ENCODE measurements at places on chromosomes 11 and 22. TPM values are rescaled to one million over a fixed set of nuclear protein-coding genes. Genes with fewer than 3 reads are reported as not detected.

CNIH2 gene
- 1.3 TPM for total RNA-seq

DNA sequence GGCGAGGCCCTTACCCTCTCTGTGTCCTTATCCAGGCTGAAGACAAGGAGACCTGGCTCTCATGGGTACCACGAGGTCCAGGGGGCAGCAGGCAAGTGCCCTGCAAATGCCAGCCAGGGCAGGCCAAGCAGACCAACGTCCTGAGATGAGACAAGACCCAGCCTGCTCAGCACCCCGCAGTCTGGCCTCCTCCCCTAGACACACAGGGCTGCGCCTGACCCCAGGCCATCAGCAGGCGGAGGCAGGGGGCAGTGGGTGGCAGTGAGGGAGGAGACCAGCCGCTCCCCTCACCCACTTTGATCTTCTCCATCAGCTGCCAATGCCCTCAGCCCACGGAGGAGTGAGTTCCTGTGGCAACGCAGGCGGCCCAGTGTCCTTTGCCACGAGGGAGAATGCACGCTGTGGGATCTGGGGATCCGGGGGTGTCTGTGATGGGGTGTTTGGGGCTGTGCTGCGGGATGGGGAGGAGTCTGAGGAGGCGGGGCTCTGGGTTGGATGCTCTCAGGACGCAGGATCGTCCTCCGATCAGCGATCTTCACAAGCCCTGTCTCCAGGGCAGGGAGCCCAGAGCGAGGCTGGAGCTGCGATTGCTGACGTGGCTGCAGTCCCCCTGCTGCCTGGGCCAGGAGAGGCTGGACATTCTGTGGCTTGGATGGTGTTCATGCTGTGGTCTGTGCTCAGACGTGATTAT is 30.5 kb upstream of the PPARA start:
- no peak for DNase-seq

SHANK2 gene
- total RNA-seq = 3.7 TPM

DNA sequence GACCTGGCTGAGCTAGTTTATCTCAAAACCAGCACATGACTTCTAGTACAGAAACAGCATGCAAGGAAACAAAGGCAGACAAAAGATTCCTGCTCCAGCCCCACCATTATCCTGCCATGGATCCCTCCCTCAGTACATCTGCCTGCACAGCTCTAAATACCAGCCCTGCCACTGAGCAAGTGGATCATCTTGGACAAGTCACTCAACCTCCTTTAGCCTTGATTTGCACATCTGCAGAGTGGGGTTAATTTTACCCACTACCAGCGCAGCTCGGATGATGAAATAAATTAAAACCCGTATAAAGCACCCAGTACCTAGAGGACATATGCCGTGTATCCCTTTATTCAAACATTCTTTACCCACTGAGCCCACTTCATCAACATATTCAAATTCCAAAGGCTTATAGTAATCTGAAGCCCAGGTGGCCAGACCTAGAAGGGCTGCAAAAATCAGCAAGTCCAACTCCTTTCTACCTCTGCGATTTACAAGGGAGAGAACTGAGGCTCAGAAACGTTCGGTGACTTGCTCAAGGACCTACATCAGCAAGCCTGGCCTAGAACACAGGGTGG is 7.5 kb downstream of the SYN3 start:
- no peak for DNase-seq

- no peak for DNase-seq
Measured at GRCh38 chr11:112221274-112221835, 4.9 kb upstream of the PTS start.

- no peak for DNase-seq
Measured at GRCh38 chr11:117662255-117662654, 134.8 kb downstream of the DSCAML1 start.

TRIOBP gene
- total RNA-seq = 84.0 TPM

CACNA1I gene
- 0.40 TPM for total RNA-seq

RFPL2 gene
- total RNA-seq = not detected

CCDC87 gene
- 0.22 TPM for total RNA-seq

GRCh38 chr11:67576735-67577475 is 6.7 kb upstream of the GSTP1 start:
- no peak for DNase-seq

DNA sequence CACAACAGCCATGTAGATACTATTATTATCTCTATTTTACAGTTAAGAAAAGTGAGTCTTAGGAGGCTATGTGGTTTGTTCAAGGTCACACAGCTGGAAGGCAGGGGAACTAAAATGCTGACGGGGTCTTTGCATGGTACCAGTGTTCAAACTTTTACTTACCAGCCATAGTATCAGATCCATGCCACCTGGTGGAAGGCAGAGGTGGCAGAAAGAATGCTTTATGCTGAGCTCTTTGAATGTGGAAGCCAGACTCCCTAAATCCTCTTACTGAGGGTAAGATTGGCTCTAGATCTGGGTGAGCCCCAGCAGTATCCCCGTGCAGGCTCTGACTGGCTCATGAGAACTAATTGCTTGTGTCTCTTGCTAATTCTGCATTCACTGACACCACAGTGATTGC is 54.3 kb upstream of the NAV2 start:
- DNase-seq = no peak

DNA sequence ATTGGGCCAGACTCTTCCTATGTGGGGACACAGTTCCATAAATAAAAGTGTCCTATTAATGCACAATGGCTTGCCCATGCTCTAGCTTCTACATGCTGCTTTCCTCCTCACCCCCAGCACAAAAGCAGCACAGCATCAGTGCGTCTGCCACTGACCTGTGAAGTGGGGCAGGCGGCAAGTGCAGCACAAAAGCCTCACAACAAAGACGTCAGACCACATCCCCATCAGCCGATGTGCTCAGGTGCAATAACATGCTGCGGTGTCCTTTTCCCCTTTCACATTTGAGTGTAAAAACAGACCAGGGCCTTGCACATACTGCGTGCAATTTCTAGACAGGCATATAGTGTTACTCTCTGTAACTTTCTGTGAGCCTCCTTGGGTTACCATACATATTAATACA is 12.8 kb downstream of the DKK3 start:
- DNase-seq = no peak

APOA4 gene
- total RNA-seq = not detected

GRCh38 chr22:45164270-45165088 is 754 bp downstream of the NUP50 start:
- peak; percentile 72 for DNase-seq

DNA sequence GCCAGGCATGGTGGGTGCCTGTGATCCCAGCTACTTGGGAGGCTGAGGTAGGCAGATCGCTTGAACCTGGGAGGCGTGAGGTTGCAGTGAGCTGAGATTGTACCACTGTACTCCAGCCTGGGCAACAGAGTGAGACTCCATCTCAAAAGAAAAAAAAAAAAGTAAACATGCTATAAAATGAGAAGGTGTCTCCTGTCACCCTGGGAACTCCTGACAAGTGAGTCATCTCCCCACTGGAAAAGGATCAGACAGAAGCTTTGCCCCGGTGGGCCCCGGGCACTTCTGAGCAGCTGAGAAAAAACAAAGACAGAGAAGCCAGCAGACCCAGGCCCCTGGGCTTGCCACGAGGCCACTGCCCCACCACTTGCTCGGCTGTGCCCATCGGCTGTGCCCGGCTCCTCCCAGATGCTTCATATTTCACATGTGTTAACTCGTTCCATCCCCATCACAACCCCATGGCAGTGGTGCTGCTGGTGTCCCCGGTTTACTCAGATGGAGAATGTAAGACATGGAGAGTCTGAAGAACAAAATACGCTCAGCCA is 22.3 kb downstream of the TTLL1 start:
- DNase-seq = no peak

SAA4 gene
- total RNA-seq = not detected

GAS2L1 gene
- total RNA-seq = 31.8 TPM

GRCh38 chr11:68331338-68331947 is 19.1 kb downstream of the LRP5 start:
- DNase-seq = no peak

APOL4 gene
- total RNA-seq = 9.8 TPM

DNA sequence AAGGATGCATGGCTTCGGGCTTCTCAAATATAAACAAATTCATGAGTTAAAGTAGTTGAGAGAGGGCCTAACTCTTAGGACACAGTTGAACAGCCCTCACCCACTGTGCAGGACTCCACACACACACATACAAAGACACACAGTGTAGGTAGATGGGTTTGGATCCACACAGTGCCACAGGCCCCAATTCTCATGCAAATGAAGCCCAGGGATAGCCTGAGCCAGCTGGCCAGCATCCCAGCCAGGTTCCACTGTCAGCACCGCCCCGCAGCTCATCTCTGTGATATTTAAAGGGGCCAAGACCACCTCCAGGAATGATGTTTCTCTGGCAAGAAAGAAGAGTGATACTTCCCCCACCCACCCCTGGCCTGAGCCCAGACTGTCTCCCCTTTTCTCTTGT is 11.7 kb downstream of the SLC35C1 start:
- peak; percentile 49 for DNase-seq

GRCh38 chr22:34645375-34645774 is 420.6 kb upstream of the ISX start:
- no peak for DNase-seq

GRCh38 chr11:72578051-72578450 is 96.2 kb downstream of the PDE2A start:
- DNase-seq = peak; percentile 45

DNA sequence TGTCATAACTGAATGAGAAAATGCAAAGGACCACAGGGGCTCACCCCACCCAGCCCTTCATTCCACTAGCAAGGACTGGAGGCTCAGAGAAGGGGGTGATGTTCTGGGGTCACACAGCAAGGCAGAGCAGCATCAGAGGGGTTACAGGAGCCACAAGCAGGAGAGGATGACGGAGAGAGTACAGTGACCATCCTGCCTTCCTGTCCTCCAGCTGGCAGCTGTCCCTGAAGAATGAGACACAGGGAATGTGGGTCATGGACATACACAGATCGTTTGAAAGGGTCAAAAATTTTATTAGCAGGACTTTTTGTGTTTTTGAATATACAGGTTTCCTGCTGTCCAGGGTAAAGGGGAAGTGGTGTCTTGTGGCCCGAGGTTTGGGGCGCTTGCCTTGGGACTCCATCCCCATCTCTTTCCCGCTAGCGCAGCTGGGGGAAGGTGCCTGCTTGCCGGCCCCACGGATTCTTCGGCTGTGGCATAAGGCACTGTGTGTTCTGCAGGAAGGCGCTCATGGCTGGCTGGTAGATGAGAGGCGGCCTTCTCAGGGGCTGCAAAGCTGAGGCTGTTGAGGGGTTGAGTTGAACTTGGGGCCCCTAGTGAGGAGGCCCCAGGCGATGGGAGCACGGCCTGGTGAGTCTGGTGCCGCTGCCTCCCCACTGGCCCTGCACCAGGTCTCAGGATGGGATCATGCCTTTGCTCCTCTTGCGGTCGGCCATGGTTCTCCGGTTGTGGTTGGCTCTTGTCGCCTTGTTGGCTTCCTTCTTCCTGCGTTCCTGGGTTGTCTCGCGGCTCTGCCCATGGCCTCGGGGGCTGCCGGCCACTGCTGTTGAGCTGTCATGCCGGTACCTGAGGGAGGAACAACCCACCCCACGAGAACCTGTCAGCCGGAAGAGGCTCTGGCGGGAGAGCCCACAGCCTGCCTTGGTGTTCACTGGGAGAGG is 21.4 kb downstream of the UQCR10 start:
- DNase-seq = no peak

DNA sequence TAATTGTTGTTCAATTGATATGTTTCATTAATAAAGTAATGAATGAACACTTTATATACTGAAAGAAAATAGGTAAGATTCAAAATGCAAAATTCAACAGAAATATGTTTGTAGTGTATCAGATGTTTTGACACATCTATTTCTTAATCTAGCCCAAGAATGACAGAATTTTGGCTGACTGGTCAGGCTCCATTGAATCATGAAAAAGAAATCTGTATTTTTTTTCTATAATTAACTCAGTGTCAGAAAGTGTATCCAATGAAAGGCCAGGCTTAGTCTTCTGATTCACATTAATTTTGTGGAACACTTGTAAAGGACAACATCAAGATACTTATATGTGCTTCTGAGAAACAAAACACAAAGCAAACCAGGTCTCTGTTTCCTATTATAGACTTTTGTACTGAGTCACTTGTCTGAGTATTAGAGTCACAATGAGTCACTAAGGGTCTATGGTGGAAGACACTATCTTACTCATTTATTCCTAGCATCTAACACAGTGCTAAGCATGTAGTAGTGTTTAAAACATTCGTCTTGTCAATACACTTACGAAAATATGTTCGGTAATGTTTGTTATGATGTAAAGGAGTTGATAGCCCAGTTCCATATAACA is 297.7 kb upstream of the CCDC90B start:
- no peak for DNase-seq

PSMA1 gene
- total RNA-seq = 100 TPM

GRCh38 chr11:45648931-45649330 is 16.5 kb downstream of the CHST1 start:
- DNase-seq = no peak

OR8D1 gene
- not detected for total RNA-seq

GRCh38 chr11:71474141-71474770 is 21.3 kb downstream of the NADSYN1 start:
- DNase-seq = no peak

DNA sequence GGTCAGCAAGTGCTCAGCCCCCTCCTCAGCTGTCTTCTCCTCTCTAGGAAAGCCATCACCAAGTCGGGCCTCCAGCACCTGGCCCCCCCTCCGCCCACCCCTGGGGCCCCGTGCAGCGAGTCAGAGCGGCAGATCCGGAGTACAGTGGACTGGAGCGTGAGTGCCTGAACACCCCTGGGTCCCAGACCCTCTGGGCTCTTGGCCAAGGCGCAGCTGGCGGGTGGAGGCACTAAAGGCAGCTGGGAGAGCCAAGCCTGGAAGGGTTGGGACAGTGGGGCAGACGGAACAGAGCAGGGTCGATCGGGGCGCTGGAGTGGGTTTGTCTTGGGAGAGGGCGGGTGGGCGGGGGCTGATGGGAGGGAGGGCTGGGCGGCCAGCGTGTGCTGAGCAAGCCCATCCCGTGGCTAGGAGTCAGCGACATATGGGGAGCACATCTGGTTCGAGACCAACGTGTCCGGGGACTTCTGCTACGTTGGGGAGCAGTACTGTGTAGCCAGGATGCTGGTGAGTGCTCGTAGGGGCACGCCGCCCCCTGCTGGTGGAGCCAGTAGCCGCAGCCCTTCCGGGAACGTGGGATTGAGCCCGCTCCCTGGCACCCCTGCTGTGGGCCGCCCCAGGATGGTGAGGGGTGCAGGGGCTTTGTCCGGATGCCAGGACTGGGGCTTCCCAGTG is 14.1 kb upstream of the MDK start:
- peak; percentile 88 for DNase-seq

- DNase-seq = no peak
Measured at GRCh38 chr11:105574974-105575373, 34.9 kb upstream of the GRIA4 start.

OR2AG1 gene
- not detected for total RNA-seq

RPL3 gene
- total RNA-seq = 1,341 TPM

DNA sequence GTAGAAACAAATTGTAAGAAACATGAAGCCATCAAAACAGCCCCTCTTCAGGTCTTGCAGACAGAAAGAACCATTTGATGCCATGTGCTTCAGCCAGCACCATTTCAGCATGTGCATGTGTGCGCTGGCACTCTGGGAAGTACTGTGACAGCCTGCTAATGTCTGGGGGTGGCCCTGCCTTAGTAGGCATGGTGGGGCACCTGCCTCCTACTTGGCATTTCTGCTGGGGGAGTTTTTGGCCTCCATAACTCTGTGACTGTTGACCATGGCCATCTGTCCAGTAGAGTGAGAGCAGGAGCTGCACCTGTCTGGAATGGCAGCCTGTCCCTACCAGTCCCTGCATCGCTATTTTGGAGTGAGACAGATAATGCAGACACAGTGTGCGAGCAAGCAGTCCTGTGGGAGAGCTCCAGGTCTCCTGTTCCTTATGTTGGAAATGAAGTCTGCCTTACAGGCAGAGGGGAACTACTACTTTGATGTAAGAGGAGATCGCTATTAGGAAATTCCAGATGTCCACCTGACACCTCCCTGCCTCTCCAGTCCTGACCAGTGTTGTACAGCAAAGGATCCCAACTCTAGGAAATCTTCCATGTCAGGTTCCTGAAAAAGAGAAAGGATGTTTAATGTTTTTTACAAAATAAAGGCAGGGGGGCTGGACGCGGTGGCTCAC is 102.5 kb downstream of the ATXN10 start:
- DNase-seq = no peak
